ENCODE measurements at places on chromosomes 13 and 19.

- DNase-seq: no peak
These were observed 17.8 kb upstream of the ENOX1 start for GRCh38 chr13:43804461-43805070.

DNA sequence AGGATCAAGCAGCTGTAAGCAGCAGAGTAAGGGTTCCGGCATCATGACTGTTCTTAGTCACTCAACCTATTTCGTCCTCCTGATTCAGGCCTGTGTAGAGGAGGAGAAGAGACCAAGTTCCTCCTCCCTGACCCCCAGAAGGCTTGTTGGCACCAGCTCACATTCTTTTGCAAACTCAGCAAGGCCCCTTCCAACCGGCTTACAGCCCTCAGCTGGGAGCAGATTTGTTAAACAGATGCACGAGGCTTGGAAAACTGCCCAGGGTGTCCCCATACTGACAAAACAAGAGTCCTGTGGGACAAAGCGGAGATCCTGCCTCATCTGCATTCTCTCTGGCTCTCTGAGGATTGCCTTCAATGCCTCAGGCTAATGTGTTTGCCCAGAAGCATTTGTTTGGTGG lies 113.2 kb upstream of the SOX21 start:
- DNase-seq: peak; percentile 1

DNA sequence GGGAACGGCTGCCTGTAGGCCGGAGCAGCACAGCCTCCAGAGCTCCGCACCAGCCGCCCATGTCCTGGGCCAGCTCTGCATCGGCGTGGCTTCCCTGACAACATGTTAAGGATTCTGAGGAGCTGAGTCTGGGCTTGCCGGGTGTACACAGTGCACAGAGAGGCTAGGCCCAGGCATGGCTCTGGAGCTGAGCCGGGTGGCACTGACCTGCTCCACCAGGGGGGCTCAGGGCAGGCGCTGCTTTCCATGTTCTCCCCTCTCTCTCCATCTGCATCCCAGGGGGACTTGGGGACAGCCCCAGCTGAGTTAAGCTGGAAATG lies 31.6 kb downstream of the AP1M1 start:
- no peak for DNase-seq

DNA sequence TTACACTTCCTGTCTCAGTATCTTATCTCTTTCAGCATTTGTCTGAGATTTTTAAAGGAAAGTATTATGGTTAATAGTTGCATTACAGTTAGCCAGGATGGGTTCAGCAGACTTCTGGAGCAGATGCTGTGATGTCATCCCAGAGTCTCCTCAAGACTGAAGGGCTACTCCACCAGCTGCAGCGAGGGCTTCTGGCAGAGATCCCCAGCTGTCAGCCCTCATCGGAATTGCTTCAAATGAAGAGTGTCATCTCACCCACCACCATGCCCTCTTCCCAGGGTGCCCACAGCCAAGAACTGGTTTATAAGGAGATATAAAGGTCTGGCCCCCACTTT lies 84.4 kb downstream of the FAM216B start:
- no peak for DNase-seq

- no peak for DNase-seq
These were observed 6.6 kb downstream of the RCBTB2 start for GRCh38 chr13:48526286-48526685.

GRCh38 chr19:34260771-34261173 lies 6.4 kb downstream of the GARRE1 start:
- DNase-seq: no peak

DNA sequence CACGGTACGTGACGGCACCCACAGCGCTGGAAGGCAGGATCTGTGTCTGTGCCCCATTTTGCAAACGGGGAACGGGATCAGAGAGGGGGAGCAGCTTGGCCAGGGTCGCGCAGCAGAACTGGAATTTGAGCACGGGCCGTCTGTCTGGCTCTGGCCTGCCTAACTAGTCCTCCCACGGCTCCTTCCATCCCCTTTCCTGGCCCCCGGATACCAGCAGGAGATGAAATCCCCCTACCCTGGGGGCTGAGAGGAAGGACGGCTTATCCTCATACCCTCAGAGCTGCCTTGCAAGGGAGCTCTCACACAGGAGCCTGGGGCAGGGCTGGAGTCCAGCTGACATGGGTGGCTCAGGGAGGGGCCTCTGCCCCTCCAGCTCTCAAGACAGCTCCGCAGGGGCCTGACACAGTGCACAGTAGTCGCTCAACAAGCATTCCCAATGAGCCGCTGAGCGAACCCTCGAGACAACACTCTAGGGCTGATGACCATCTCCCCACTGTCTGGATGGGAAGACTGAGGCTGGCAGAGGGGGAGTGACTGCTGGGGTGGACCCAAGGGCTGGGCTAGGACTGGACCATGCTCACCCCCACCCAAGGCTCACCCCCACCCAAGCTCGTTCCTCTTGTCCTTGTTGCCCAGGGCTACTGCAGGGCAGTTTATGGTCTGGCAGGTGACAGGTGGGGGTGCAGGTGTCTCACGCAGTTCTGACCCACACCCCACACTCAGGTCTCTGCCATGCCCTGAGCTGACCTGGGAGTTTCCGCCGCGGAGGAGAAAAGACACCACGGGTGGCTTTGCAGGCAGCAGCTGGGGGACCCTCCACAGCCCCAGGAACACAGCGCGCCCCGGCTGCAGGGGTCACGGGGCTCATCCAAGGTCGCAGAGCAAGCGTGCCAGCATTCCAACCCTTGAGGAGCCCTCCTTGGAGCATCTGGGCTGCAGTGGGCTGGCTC lies 4.0 kb downstream of the ZBTB7A start:
- no peak for DNase-seq

DNA sequence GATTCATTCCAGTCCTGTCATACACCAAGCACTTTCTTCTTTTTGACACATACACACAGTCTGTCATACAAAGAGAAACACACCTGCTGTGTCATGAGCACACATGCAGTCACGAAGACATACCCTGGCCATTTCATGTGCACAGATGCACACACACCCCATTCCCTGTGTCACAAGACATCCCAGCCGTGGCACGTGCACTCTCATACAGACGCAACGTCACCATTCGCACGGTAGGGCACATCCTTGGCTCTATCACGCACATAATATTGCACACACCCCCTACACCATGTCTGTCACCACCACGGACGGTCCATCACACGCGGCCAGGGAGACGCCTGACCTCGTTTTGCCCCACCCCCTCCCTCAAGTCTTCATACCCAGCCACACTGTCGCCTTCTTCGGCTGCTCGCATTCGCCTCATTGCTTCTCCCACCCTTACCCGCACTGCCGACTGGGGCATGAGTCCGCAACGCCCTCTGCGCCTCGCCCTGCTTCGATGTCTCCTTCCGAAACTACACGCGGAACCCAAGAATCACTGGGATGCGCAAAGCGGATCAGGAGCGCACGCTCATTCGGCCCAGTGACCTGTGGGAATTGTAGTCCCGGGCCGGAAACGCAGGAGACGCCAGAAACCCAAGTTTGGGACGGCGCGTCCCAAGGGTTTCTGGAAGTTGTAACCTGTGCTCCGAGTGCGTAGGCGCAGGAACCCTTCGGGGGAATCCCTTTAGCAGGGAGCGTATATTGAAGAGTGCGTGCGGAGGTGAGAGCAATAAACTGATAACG lies 6.8 kb upstream of the ZNF283 start:
- no peak for DNase-seq

- DNase-seq: peak; percentile 92
These were observed 368.4 kb downstream of the KLF12 start for GRCh38 chr13:73765651-73766384.

DNA sequence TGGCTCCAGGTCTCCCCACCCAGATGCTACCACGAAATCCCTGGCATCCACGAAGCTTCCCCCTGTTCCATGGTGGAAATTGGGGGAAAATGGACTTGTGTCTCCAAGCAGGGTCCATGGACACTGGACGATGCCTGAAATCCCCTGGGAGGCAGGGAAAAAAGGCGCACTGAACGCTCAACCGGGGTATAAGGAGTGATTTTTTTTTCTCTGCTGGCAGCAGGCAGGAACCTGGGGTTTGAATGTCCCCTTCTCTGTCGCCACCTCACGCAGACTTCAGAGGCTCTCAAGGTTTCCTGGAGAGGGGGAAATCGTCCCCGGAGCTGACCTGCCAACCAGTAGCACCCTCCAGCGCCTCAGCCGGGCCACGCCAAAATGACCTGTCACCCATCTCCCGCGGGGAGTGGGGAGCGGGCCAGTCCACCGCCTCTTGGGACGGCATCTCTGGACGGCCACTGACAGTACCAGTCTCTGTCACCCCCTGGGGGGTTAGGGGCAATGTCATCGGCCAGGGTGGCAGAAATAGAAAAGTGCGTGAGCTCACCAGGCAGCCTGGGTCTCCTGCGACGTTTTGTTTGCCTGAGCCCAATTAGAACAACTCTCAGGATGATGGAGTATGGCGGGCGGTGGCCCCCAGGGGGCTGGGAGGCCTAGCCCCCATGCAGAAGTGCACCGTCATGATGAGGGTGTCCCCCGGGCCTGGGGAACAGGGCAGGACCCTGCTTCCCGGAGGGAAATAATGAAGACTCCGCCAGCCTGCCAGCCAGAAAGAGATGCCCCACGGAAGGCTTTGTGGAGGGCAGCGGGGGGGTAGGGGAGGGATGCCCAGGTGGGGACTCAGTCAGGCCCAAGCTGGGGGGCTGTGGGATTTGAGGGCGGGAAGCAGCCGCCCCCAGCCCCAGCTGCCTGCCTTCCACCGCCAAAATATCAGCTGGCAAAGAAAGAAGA lies 2.6 kb downstream of the PTPRS start:
- no peak for DNase-seq

DNA sequence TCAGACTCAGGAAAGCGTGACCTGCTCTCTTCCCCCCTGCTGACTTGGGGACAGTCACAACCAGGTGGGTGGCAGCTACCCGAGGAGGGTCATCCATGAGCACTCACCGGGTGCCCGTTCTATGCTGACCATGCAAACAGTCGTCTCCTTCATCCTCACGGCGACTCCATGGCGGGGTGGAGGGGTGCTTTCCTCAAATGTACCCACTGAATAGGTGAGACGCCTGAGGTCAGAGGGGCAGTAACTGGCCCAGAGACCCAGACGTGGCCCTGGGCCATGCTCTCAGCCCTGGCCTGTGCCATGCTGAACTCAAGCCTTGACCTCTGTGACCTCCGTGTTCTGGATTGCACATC lies 59.2 kb upstream of the TPM4 start:
- no peak for DNase-seq

DNA sequence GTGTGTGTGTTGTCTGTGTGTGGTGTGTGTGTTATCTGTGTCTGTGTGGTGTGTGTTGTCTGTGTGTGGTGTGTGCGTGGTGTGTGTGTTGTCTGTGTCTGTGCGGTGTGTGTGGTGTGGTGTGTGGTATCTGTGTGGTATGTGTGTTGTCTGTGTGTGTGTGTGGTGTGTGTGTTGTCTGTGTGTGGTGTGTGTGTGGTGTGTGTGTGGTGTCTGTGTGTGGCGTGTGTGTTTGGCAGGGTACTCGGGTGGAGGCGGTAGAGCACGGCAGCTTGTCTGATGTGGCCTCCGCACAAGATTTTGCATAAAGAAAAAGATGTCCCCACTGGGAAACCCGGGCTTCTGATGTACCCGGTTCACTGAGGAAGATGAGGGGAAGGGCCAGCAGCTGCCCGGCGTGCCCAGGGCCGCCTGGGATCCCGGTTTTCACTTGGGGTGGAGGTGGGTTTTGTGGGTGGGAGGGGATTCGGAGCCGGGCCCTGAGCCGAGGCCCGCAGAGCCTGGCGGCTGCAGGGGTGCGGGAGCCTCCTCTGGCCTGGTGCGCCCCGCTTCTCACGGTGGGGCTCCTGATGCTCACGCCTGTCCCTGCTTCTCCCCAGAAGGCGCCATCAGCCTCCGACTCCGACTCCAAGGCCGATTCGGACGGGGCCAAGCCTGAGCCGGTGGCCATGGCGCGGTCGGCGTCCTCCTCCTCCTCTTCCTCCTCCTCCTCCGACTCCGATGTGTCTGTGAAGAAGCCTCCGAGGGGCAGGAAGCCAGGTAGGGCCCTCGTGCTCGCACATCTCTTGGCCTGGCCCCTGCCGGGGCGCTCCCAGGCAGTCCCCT lies 21.2 kb downstream of the HDGFL2 start:
- DNase-seq: no peak

DNA sequence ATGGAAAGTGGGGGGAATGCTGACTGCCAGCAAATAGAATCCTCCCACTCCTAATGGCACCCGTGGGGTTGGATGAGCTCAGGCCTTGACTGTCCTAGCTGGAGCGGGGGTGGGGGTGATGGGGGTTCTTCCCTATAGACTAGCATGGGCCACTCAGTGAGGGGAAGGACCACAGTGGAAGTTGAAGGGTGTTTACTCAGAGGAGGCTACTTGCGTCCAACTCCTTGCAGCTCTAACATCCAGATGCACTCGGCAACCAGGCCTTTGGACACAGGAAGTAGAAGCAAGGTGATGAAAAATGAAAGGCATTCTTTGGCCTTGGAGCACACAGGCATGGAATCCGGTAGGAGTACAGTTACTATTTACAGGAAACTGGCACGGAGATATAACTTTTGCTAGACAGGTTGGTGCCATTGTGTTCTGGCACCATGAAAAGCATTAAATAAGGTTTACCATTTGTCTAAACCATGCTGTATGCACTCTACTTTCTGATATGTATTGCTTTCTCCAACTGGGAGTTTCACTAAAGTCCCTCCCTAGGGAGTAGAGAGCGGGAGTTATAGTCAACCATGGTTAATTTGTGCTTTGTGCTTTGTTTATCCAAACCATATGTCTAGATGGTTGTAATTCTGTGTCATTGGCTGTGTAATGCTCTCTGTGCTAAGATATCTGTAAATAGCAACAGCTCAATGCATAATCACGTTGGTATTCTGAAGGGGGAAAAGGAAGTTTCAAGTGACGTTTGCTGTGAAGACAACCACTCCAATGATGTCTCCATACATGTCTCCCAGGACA lies 125.3 kb downstream of the TSHZ3 start:
- no peak for DNase-seq

DNA sequence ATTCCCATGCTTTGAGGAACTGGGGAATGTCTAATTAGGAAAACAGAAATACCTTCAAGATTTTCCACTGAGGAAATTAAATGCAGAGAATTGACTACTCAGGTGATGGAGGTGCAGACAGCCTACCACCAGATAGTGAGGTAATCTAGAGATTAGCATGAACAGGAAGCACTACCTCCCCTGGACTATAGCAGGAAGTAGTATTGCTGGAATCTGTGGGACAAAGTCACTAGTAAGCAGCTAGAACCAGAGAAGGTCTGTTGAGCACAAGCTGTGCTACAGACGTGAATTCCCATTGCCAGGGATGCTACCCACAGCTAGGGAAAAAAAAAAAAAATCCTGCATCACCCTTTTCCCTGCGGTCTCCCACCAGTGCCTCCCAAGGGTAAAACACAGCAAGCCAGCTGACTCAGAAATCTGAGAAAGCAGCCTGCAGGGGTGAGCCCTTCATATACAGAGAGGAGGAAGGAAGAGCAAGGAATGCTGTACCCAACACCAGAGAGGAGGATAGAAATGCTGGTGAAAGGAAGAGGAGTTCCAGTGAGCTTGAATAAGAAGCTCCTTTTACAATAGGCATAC lies 10.2 kb downstream of the ENOX1 start:
- no peak for DNase-seq

DNA sequence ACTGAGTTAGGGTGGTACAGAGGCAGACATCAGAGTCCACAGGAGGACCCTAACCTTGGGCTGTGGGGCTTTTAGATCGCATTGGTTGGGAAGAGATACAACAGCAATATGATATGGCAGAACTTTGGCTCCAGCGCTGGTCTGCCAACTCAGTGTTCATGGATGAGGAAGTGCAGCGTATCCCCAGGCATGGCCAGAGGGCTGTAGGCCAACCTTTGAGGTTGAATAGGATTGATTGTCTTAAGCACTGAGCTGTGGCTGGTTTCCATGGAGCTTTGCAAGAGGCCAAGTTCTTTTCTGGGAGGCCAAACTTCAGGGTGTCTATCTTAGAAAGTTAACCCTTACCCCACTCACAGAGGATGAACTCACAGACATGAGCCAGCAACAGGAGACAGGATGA lies 144.1 kb upstream of the TMTC4 start:
- DNase-seq: no peak
